HuH-7.5 (cell line): ENCODE measurements at places on chromosomes 7 and 10.

DNA sequence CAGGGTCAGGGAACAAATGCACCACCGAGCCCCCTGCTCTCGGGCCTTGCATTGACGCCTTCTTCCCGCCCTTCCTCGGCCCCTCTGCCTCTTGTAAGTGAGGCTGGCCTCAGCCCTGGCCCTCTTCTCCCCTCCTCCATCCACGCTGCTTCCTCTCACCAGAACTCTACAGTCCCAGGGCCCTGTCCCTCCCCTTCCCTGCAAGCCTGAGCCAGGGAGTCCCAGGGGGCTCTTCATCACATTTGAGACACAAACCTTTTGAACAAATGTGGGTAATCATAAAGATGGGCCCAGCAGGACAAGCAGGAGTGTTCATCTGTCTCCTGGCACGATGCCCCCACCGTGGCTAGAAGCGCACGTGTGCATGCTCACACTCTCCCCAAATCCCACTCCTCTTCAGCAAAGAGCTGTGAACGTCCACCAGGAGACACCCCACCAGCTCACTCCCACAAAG is 57.7 kb downstream of the SLIT1 start:
- no peak for DNase-seq

- DNase-seq: no peak
Observed at GRCh38 chr7:98151884-98152283, 45.2 kb downstream of the LMTK2 start.

GRCh38 chr10:33382216-33382600 is 47.7 kb upstream of the NRP1 start:
- DNase-seq: peak; percentile 20

GRCh38 chr7:97215556-97215955 is 98.1 kb downstream of the SDHAF3 start:
- DNase-seq: no peak

GRCh38 chr7:158846304-158846703 is 10.1 kb upstream of the DYNC2I1 start:
- DNase-seq: no peak
